ENCODE measurements at places on chromosomes 5 and 9.
A peak's percentile ranks its signal among the peaks of the same experiment; 100 is the strongest.

GRCh38 chr5:115543365-115544042 is 1.1 kb downstream of the FEM1C start:
- DNase-seq: peak; percentile 26

- DNase-seq: no peak
Observed at GRCh38 chr5:134519989-134520388, 5.5 kb upstream of the JADE2 start.

DNA sequence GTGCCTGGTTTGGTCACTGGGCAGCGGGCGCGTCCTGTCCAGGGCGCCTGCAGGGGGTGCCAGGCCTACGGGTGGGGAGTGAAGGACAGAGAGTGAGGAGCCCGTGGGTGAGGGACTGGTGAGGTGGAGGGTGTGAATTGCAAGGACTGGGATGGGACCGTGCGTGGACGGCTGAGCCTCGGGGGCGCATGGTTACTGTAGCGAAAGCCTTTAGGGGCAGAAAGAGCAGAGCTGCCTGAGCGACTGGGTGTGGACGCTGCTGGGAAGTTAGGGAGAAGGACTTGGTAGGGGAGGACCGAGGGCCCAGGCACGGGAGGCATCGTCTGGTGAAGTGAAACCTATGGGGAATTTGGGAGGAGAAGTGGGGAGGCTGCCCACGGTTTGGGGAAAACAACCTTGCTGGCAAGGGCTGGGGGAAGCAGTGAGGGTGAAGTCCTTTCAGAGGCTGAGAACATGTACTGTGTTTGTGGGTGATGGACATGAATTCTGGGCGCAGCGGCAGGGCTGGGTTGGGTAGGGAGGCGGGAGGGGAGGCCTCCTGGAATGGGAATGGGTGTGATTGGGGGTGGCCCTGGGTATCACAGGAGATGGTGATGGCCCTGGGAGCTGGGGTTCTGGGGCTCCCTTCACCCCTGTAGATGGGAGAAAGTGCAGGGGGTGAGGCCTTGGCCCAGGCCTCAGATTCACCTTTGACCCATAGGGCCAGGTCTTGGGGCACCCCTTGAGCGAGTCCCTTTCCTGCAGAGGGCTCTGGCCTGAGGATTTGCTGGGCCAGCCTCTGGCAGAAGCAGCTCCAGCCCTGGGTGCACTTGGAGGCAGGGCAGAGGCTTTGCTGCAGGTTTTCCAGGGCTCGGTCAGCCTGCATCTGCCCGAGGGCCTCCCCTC is 1.7 kb upstream of the TOR4A start:
- DNase-seq: no peak

- no peak for DNase-seq
Observed at GRCh38 chr5:153883854-153884611, 154.7 kb downstream of the FAM114A2 start.

DNA sequence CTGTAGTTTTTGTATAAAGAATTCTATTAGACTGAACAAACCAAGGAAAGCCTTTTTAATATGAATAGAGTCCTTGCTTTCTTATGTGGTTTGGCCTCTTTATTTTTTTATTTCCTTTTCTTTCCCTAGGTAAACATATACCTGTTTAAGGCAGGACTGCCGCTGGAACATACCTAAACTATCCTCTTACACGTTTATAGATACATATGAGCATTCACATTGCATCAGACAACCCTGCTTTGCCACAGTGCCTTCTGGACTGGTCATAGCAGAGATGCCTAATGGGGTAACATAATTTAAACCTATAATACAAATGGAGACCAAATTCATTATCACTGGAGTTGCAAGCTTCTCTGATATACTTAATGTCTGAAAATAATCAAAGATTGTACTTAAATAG is 12.5 kb downstream of the GRAMD2B start:
- no peak for DNase-seq

DNA sequence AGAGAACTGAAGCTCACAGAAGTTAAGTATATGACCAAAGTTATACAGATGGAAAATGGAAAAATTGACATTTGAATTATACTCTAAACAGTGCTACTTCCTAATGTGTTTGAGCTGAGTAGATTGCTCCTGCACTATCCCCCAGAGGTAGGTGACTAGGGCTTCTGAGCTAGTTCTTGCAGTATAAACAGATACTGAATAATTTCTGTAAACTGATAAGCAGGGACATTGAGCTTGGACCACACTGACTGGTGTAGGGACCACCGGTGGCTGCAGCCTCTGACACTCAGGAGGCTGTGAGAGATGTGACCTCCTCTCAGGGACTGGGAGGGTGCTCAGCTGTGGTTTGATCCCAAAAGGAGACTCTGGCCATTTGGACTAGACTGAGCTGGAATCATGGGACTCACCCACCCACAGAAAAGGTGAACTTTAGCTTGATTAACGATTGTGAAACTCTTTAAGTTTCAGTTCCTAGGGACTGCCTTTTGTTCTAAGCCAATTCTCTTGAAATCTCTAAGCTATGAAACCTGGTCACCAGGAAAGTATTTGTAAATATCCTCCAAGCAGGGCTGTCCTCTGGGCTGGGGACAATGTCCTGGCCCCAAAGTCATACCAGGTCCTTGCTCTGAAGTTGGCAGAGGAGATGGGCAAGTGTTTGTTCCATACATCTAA is 291.5 kb downstream of the SEC61B start:
- no peak for DNase-seq

GRCh38 chr9:15187589-15187988 is 119.4 kb downstream of the TTC39B start:
- no peak for DNase-seq

GRCh38 chr5:171102877-171103610 is 206.0 kb upstream of the TLX3 start:
- DNase-seq: no peak

- DNase-seq: no peak
Observed at GRCh38 chr5:144374637-144375036, 204.0 kb downstream of the KCTD16 start.

Data from stimulated activated CD4-positive, alpha-beta T cell treated with anti-CD3 and anti-CD28 coated beads, Interleukin-2, amount 100 ng/mL, for 4 hours (primary cell).